Testis (tissue), 5 donors: ENCODE measurements at places on chromosomes 6 and 20. TPM values are rescaled to one million over a fixed set of nuclear protein-coding genes. Genes with fewer than 3 reads are reported as not detected.

THBD gene
- 11.0 TPM for polyA plus RNA-seq

PRPH2 gene
- 5.4 TPM for polyA plus RNA-seq

NCOA7 gene
- polyA plus RNA-seq: 7.5 TPM

TNNC2 gene
- polyA plus RNA-seq: 12.1 TPM
